ENCODE measurements at places on chromosomes 4 and X.

DNA sequence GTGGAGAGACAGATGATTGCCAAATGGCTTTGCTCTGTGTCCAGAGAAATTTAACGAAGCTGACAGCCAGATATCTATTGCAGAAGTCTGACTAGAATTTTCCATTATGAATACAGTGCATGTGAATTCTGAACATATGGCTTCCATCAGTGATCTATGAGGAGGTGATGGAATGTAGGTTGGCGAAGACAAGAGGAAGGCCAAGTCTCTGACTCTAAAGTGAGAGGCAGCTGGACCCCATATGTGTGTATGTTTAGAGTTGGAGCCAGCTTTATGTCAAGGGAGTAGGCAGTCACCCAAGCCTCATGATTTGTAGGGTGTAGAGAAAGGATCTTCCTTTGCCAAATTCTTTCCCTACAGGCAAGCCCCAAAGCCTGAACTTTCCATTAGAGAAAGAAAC lies 76.2 kb upstream of the TEX13D start:
- DNase-seq: no peak

DNA sequence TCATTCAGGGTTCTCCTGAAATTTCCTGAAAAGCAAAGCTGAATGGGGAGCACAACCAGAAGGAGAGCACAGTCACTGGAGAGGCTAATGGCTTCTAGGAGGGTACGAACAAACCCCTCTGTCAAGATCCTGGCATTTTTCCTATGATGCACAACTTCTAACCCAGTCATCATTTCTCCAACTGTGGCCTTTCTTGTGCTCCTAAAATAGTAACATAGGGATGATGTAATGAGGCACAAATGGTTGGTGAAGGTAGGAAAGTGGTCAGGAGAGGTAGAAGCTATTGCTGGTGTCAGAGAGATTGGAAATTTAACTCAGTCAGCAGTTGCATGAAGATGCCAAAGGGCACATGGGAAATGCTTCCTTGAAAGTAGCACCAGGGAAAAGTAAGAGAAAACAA lies 52.7 kb downstream of the SLC10A7 start:
- DNase-seq: no peak

DNA sequence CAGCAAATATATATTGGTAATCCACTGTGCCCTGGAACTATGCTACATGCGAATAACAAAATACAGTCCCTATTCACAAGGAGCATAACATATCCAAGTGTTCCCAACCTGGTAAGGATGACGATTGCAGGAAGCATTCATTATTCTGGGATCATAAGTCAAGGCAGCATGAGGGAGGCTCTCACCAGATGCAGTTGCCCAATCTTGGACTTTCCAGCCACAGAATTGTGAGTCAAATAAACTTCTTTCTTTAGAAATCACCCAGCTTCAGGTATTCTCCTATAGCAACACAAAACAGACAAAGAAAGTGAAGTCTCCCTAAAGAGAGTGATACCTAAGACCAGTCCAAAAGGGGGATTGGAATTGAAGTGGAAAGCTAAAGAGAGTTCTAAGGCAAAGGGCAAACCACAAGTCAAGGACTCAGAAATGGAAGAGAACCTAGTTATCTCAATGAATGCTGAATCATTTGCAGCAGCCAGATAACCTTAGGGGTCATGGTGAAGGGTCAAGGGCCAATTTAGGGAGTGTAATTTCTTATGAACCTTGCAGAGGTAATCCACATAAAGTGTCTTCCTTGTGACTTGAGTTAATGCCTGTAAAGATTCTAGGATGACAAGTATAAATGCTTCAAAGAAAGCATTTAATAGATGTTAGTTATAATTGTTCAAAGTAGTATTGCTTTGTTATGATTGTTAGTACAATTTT lies 103.1 kb upstream of the PCDH7 start:
- no peak for DNase-seq

DNA sequence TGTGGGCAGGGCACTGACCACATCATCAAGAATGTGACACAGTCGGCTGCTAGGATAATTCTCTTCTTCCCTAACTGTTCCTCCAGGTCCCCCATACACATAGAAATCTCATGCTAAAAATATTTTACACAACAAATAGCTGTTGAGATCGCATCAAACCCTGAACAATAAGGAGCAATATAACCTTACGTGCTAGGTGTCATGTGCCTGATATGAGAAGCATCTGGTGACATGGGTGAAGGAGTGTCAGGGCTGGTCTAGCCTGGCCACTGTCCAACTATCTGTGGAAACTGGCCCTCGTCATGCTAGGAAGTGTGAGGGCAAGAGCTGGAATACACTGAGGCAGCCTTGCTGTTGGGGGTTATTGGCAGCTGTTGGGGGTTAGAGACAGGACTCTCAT lies 167.3 kb upstream of the PGRMC2 start:
- DNase-seq: no peak

DNA sequence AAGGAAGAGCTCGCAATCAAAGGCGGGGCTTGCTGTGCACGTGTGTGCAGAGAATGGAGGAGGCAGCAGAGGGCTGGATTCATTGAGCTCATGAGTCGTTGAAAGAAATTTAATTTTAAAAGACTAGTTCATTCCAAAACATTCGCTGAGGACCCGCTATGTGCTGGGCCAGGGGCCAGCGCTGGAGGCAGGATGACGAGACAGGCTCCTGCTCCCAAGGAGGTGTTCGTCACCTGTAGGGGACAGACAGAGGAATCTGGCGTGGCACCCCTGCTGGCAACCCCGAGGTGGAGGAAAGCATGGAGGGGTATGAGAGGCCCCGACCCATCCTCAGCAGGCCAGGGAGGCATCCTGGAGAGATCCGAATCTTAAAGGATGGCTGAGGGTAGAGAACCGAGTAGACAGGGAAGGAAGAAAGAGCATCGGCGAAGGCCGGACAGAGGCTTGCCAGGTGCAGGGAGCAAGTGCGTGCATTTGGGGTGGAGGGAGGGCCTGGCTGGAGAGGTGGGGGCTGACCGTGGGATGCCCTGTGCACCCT lies 96.4 kb downstream of the CPZ start:
- no peak for DNase-seq

DNA sequence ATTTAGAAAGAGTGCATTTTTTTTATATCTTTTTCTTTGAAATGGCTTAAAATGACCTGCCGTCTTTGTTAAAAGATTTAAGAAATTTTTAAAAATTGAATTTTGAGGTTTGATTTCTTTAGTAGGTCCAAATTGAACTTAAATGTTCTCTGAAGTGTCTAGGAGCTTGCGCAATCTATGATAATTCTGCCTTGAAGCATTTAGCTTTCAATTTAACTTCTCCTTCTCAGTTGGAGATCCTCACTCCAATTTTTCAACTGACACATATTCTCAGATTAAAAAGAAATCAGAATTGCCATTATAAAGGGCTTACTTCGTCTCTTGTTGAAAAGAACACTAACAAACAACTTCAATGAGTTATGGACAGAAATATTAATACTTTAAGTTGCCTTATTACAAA lies 273.5 kb downstream of the TMA16 start:
- no peak for DNase-seq

DNA sequence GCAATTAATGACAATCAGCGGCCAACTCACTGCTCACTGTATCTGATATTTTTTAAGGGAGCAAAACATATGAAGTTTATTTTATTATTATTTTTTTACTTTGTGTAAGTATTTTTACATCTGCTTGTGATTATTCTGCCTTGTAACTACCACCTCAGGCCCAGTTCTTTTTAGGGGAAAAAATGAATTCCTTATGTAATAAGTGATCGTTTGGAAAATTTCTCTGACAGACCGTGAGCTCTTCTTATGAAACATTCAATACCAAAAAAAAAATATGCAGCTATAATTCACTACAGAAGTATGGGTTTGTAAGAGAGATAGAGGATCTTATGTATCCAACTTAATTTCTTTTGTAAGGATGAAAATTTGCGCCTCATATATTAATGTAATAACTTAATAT lies 33.5 kb upstream of the STOX2 start:
- DNase-seq: no peak

- no peak for DNase-seq
These were observed 85.1 kb upstream of the LCORL start for GRCh38 chr4:18106620-18107019.
